Activated CD8-positive, alpha-beta memory T cell treated with anti-CD3 and anti-CD28 coated beads, Interleukin-2, amount 10 ng/mL, durations not matched to agents 7 days and 5 days (primary cell): ENCODE measurements at places on chromosomes 12 and 14. TPM values are rescaled to one million over a fixed set of nuclear protein-coding genes. Genes with fewer than 3 reads are reported as not detected.

Gene L2HGDH
- 15.0 TPM for total RNA-seq

Gene RFX4
- not detected for total RNA-seq

Gene PROX2
- total RNA-seq: 0.21 TPM

Gene TCL1B
- not detected for total RNA-seq

Gene TMEM121
- 11.9 TPM for total RNA-seq

Gene SLCO1B3
- total RNA-seq: not detected

Gene PTPRB
- total RNA-seq: not detected

Gene RGS6
- total RNA-seq: 3.1 TPM

Gene RERG
- not detected for total RNA-seq

Gene KLRB1
- 30.2 TPM for total RNA-seq
